ENCODE measurements at places on chromosomes 2 and 18.

DNA sequence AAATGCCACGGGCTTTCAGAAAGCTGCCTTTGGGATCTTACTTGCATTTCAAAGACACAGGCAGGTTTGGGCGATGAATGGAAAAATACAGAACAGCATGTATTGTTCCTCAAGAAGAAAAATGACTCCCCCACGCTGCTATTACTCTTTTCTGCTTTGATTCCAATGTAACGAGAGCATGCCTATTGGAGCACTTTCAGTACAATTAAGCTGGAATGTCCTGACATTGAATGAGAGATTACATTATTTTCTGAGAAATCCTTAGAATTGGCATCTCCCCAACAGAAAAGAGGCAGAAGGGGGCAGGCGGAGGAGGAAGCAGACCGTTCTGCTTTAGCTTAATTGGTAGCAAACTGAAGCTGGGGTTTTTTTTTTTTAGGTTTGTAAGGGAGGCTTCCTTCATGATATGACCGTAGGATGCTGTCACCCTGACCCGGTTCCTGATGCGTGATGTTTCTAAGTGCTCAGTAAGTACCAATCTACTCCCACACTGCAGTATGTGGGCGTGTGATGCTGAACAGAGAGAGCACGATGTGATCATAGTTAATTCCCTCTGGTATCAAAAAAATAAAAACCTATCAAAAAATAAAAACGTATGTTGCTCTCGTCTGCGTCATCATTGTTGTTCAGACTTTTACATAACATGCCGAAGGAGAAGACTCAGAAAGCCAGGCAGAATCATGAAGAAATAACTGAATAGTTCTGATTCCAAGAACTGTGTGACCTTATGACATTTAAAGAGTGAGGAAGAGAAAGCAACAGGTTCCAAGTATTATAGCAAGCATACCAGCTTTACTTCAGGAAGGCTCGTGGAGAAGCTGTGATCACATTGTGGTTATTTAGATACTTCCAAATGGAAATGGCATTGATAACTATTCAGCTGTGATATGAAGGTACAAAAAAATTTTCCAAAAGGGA, 40.5 kb downstream of the LONRF2 start:
- no peak for DNase-seq

- DNase-seq: peak; percentile 52
Measured at GRCh38 chr2:179020156-179020750, 29.7 kb downstream of the CCDC141 start.

DNA sequence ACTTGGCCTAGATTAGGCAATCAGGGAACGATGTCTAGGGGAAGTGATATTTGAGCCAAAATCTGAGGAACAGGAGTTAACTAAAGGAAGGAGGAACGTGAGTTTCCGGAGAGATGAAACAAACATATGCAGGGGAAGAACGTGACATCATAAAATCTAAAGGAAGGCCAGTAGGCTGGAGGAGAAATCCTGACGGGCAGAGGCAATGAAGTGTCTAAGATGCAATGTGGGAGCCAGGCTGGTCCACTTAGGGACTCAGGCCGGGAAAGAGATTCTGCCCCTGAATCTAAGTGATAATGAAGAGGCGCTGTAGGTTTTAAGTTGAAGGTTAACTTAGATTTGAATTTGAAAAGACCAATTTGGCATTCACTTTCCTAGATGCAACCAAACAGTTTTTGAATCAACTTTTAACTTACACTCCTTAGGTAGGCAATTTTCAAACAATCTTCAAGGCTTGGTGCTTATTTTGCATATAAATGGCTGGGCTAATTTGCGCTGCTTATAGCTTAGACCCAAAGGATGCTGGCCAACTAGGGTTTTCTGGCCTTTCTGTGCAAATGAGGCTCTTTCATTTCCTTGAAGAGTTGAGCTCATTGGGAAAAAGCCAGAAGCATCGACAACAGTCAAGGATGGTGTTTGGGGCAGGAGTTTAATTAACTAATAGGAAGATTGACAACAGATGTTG, 221.7 kb downstream of the SOX11 start:
- DNase-seq: no peak

GRCh38 chr2:200635251-200635650, 49.4 kb downstream of the AOX1 start:
- DNase-seq: no peak

- peak; percentile 28 for DNase-seq
Measured at GRCh38 chr2:172710584-172711047, 25.0 kb upstream of the RAPGEF4 start.

- DNase-seq: no peak
Measured at GRCh38 chr2:211306929-211307328, 750.5 kb downstream of the CPS1 start.

GRCh38 chr2:43724728-43725526, 48.7 kb upstream of the C1GALT1C1L start:
- no peak for DNase-seq

GRCh38 chr2:195038153-195038552, 618.9 kb upstream of the SLC39A10 start:
- no peak for DNase-seq

DNA sequence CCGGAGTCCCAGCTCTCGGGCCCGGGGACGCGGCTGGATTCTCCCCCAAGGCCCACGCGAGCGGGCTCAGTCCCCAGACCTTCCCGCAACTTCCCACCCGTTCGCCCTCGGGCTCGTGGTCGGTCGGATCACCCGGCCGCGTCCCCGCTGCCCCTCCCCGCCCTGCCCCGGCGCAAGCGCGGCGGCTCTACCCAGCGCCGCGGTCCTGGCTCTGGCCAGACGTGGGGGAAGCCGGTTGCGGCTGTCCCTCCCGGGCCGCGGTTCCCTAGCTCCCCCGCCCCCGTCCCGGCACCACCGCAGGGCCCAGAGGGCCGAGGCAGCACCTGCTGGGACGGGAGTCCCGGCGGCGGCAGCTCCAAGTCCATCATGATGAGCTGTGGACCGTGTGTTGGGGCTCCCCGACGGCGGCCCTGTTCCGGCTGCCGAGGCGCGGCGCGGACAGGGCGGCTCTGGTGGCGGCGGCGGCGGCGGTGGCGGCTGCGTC, 276 bp downstream of the NFE2L2 start:
- DNase-seq: no peak

GRCh38 chr2:7023542-7023941, 106.3 kb downstream of the RNF144A start:
- DNase-seq: no peak

DNA sequence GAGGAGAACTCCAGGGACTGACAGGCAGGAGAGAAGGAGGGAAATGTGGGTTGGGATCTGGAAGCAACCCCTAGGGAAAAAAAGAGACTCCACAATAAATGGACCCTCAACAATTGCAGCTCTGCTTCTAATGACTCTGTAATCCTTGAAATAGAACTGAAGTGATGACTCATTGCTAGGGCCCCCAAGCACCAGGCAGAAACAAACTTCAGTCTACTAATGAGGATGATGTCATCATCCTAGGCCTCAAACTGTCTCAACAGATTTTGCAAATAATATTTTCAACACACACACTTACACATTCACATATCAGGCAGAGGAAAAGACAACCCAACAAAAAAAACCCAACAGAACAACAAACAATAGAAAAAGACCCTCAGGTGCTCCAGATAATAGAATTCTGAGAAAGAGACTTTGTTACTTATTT, 143.3 kb downstream of the HDAC4 start:
- DNase-seq: no peak

DNA sequence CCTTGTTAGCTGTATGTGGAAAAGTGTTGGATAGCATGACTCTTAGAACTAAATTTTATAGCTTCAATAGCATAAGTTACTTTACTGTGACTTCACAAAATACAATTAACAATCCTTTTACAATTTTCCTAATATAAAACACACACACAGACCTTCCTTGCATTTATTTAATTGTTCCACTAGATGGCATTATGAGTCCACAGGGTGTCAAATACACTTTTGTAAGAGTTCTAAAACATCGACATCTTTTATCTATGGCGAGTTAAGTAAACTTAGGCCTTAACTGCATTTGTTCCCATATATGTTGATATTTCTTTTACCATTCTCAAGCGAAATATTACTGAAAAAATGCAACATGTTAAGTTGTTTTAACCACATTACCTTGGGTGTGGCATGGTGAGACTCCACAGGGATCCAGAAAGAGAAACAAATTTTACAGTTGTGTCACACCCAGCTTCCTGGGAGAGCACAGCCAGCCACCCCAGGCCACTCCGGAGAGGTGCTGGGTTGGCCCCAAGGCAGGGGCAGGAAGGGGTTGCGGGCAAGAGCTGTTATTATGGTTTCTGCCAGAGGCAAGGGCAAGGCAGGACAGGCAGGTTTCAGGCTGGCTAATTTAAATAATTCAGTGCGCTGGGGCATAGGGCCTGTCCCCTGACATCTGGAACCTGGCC, 312.4 kb upstream of the MC4R start:
- DNase-seq: no peak

DNA sequence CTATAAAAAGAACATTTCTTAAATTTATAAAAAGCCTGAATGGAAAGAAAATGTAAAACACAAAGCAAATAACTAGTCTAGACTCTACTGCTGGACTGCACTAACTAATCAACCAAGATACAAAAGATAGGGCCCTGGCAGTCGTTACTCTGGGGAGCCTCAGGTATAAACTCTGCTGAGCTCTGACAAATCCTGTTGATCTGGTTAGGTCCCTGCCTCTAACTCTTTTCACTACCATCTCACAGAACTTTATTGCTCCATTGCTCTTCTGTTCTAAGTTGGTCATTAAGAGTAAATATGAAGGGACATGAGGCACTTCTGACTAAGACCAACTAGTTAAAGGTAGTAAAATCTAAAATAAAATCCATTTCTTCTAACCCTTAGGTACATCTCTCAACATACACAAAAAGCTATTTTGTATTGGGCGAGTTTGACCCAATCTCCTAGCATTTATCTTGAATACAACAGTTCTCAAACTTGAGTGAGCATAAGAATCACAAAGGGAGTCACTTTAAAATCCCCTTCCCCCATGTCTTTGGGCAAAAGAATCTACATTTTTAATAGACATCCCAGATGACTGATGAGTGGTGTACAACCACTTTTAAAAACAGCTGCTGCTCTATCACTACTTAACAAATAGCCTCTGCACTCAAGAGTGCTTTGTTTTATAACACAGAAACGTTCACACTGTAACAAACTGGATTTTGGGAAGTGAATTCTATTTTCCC, 2.5 kb downstream of the CHN1 start:
- DNase-seq: no peak

- no peak for DNase-seq
Measured at GRCh38 chr2:215881582-215881981, 131.8 kb downstream of the MREG start.

DNA sequence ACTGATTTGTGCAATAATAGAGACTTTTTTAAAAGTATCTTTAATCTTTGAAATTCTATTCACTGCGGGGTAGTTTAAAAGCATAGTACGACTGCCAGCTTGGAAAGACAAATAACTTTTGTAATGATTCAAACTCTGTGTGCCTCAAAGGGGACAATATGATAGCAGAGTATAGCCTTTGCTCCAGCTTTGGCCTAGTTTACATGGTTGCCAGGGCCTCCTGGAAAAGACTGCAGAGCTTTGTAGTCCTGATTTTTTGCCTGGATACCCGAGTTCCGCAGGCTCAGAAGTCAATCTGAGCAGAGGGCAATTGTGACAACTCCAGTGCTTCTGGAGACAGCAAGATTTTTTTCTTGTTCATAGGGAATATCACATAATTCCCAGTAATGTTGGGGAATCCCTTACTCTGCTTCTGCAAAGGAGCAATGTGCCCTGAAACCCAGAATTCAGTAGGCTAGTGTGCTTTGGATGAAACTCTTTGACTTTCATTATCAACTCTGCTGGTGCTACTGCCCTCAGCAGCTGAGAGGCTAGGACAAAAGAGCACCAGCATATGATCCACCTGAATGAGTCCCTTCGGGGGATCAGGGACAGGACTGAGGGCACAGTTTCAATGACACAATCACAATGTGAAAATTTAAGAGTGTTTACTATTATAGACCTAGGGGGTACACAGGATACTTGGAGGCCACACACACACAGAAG, 768.1 kb downstream of the TMEM182 start:
- DNase-seq: no peak

DNA sequence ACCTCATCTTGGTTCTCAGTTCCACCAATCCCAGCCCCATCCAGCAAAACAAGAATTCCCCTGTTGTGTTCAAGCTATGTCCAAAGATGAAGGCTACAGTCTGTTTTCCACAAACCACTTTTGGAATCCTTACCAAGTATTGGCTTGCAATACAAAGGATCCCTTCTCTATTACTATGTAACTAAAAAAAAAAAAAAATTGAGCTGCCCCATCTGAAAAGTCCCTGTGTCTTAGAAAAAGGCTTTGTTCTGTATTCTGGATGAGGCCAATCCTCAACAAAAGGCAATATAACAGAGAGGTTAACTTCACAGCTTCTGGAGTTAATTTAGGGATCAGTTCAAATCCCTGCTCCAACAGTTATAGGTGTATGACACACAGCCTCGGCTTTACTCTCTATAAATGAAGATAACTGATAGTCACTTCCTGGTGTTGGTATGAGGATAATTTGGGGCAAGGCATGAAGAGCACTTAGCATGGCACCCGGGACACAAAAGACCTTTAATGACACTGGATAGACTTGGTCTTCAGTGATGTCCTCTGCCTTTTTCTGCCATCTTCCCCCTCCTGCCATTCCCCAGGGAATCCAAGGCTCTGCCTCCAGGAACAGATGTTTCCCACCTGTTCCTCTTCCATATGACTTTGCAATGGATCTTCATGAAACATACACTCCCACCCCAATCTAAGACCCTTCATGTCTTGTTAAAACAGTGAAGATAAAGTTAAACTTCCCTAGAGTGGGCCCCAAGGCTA, 61.2 kb upstream of the ATL2 start:
- DNase-seq: no peak

GRCh38 chr2:177574356-177574755, 181.8 kb downstream of the AGPS start:
- no peak for DNase-seq

- DNase-seq: no peak
Measured at GRCh38 chr2:230666885-230667712, 45.5 kb upstream of the CAB39 start.

DNA sequence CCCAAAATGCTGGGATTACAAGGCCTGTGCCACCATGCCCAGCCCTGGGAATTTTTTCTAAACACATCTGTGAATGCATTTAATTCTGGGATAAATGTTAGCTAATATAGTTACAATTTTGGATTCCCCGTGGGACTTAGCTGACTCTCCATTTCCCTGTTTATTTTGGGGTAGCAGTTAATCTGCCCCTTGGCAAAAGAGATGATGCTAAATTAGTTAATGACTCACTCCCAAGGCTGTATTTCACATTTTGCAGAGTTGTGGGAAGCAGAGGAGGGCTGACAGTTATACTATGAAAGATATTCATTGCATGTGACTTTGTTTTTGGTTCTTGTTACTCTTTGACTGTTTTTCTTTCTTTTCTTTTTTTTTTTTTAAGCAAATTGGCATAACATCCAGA, 3.2 kb downstream of the MTHFD2 start:
- DNase-seq: no peak
